ENCODE measurements at places on chromosomes 7 and 10. TPM values are rescaled to one million over a fixed set of nuclear protein-coding genes. Genes with fewer than 3 reads are reported as not detected.

Gene FAM241B
- 11.1 TPM for total RNA-seq

DNA sequence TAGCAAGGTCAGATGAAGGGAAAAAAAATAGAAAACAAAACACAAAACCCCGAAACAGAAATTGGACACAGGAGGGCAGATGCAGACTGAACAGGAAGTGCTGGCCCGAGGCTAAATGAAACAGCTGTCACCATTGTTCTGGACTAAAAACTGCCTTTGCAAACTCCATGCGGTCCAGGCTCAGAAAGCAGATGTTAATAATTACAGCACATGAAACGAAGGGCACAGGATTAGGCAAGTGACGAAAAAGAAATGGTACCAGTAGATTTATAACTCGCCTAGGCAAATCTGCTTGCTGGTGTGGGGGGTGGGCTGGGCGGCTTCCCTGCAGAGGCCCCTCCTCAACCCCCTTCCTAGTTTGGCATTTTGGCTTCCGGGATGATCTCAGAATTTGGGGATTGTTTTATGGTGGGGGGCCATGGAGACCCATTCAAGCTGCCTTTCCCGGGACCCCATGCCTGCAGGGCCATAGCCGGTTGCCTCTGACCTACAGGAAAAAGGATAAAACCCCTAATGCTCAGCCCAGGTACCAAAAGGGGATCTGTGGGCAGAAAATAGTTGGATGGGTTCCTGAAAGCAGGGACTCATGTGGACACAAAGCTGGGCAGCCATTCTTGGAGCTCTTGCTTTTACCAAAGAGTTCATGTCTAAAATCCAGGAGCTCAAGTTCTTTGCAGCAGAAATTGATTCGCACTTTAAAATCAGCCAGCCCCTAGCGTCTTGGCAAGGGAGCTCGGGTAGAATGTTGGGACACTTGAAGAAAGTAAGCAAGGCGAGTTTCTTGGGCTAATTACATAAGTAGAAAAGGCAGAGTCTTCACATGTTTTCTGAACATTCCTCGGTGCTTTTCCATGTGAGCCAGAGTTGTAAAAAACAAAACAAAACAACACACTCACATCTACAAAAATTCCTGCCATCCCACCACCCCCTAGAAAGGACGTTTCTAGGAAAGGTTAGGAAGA lies 39.0 kb upstream of the EMX2 start:
- no peak for DNase-seq
- H3K27me3 ChIP-seq = peaks cover 15% of the 10 kb centered on the region
- H3K4me1 ChIP-seq = no peaks in the 10 kb centered on the region
- no peak overlapping the region for H3K4me3 ChIP-seq

GRCh38 chr10:12873172-12873571 lies 128.3 kb downstream of the CCDC3 start:
- no peak overlapping the region for H3K4me3 ChIP-seq
- H3K27ac ChIP-seq = no peak overlapping the region
- no peaks in the 10 kb centered on the region for H3K4me1 ChIP-seq
- H3K27me3 ChIP-seq = no peaks in the 10 kb centered on the region
- H3K36me3 ChIP-seq = no peaks in the 10 kb centered on the region
- no peak for DNase-seq

DNA sequence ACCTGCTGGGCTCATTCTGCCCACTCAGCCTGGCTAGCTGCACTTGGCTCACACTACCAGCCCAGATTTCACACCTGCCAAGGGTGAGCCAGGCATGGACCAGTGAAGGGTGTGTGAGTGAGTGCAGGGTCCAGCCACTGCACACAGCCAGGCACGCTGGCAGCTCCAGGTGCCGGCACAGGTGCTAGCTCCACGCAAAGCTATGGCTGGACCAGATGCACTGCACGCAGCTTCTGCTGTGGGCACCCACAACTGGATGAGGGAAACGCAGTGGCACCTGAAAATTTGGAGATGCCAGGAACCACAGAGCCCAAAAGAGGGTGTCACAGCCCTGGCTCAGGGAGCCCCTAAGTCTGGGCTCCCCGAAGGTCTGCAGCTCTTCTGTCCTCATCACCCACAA lies 24.9 kb upstream of the TES start:
- H3K4me1 ChIP-seq = no peaks in the 10 kb centered on the region
- no peak for DNase-seq
- no peaks in the 10 kb centered on the region for H3K36me3 ChIP-seq
- no peak overlapping the region for H3K4me3 ChIP-seq
- no peaks in the 10 kb centered on the region for H3K27me3 ChIP-seq

- H3K36me3 ChIP-seq = no peaks in the 10 kb centered on the region
- no peak overlapping the region for H3K27ac ChIP-seq
- peaks cover 4% of the 10 kb centered on the region for H3K27me3 ChIP-seq
Measured at GRCh38 chr7:156356551-156356950, 284.0 kb upstream of the RNF32 start.

Data from activated naive CD4-positive, alpha-beta T cell treated with anti-CD3 and anti-CD28 coated beads for 36 hours (primary cell).